Amniotic epithelial cell (primary cell): ENCODE measurements at places on chromosomes 6 and 20.

DNA sequence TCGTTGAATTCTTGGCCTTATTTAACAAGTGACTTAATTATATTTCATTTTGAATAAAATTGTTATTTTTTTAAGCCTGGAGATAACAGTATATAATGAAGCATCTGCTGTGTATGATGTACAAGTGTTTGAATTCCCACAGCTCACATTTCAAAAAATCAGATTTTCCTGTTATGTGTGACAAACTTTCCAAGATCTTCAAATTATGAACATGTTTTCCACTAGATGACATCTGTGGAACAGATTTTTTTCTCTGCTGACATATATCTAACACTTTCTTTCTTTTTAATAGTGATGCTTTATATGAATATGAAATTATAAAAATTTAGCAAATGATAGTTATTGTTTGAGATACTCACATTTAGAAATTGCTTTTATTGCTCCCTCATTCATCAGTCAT lies 482.8 kb downstream of the LMBRD1 start:
- no peak for DNase-seq

GRCh38 chr20:7505835-7506221 lies 434.4 kb downstream of the HAO1 start:
- DNase-seq: no peak

- peak; percentile 60 for DNase-seq
These were observed 295.1 kb upstream of the CDYL start for GRCh38 chr6:4480788-4481735.

DNA sequence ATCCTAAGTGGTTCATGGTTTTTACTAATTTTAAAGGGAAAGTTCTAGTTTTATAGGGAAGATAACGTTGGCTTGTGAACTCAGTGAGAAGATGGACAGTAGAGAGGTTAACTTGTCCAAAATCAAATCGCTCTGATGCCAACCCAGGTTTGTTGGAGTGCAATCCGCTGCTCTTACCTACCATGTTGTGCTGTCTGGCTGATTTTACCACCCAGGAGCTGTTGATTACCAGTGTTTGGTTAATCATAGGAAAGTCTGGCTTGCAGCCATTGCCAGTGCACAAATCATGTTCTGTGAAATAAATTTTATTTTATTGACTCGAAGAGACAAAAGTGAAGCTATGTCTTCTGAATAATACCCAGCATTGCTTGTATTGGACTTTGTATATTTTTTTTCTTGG lies 92.4 kb downstream of the PLCB4 start:
- DNase-seq: no peak

- DNase-seq: peak; percentile 84
These were observed 34.9 kb upstream of the THBS2 start for GRCh38 chr6:169288591-169288990.

DNA sequence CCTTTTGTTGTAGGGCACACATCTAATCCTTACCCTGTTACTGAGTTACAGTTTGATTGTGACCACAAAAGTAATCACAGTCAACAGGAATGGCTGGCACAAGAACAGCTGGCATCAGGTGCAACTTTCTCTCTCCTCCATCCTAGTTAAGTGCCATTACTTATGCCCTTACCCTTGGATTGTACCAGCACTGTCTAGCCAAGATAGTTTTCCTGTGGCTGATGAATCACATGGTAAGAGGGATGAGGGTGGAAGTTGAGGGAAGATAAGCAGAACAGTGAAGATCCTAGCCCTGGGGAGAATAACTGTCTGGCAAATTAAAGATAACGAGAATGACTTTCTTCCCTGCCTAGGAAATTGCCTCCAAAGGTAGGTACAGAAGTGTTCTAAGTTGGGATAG lies 42.0 kb downstream of the RNF217 start:
- peak; percentile 87 for DNase-seq

DNA sequence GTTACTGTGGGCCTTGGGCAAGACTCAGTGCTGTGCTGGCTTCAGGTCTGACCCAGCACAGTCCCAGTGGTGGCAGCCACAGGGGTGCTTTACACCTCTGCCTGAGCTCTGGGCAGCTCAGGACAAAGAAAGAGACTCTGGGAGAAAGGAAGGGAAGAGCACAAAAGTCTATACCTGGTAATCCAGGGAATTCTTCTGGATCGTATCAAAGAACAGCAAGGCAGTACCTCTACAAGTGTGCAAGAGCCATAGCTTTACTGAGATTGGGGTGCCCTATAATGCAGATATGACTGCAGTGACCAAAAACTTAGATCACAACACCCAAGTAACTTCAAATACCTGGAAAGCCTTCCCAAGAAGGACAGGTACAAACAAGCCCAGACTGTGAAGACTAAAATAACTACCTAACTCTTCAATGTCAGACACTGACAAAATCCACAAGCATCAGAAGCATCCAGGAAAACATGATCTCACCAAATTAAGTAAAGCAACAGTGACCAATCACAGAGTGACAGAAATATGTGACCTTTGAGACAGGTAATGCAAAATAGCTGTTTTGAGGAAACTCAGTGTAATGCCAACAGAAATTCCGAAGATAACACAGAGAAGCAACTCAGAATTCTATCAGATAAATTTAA lies 47.9 kb upstream of the LIN28B start:
- DNase-seq: no peak

GRCh38 chr6:162849269-162849668 lies 121.5 kb downstream of the PACRG start:
- no peak for DNase-seq

- DNase-seq: peak; percentile 30
These were observed 894 bp downstream of the PYGB start for GRCh38 chr20:25248786-25249172.

GRCh38 chr6:55528624-55529023 lies 50.4 kb downstream of the HMGCLL1 start:
- peak; percentile 61 for DNase-seq

GRCh38 chr20:25622450-25623224 lies 1.2 kb downstream of the NANP start:
- peak; percentile 20 for DNase-seq

DNA sequence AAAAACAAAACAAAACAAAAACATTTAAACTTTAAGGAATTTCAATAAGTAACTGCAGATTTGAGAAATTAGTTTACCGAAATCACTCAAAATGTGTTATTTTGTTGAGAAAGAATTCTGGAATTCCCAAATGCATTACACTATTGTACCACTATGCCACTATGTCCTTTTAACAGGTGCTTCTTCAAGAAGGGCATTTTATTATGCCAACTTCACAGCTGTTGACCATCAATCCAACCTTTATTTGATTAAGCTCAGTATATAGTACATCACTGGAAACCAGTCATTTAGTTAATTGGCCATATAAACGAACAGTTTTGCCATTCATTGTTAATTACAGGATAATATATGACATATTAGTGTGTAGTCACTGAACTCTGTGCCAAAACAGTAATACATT lies 221.7 kb downstream of the ARHGAP18 start:
- no peak for DNase-seq

DNA sequence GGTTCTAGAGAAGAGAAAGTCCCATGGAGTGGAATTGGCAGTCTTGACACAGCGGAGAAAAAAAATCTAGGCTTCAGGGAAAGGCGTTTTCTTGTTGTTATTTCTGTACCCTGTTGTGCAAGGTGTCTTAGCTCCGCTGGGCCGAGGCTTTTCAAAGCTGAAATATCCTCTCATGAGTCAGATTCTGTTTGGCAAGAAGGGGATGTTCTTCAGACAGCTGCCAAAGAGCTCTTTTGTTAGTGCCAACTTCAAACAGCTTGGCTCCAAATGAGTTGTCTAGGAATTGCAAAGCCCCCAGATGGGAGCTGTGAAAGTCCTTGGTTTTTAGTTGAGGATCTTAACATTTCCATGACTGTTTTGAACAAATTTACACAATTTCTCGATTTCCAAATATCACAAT lies 45.6 kb downstream of the LRRN4 start:
- DNase-seq: peak; percentile 99

DNA sequence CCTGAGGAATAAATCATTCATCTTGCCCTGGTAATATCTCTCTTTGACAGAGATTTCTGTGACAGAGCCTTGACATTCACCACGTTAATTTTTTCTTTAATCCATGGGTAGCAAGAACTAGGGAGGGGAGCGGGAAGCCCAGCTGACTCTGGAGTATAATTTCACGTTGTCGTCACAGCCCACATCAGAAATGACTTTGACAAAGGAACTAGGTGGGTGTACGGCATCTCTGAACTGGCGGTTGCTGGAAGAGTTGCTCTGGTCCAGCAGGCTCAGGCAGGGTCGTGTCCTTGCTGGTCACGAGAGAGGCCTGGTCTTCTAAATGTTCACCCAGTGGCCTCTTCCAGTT lies 397.1 kb upstream of the CNR1 start:
- no peak for DNase-seq
